Non-pigmented ciliary epithelial cell (primary cell): ENCODE measurements at places on chromosomes 2 and 18.

GRCh38 chr2:70615222-70615621, 61.6 kb upstream of the TGFA start:
- no peak for DNase-seq

DNA sequence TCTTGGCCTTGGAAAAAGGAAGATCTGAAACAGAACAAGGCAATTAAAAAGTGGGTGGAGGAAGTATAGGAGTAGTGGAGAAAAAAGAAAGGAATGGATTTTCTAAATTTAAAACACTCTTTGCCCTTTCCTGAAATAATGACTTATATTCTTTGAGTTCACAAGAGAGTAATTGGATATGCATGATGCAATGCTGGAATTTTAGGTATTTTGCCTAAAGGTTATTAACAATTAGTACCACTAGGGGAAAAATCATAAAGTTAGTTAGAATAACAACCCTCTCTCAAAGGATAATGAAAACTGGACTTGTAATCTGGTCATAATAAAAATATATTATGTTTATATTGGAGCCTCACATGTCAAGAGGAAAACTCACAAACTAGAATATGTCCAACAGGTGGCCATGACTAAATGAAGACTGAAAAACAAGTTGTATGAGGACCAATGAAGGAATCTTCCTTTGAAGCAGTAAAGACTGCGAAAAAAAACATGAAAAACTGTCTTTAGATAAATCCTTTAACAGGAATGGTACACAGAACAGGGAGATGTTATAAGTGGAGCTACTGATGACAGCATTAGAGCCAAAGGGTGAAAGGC, 281.8 kb downstream of the NCKAP5 start:
- DNase-seq: no peak

DNA sequence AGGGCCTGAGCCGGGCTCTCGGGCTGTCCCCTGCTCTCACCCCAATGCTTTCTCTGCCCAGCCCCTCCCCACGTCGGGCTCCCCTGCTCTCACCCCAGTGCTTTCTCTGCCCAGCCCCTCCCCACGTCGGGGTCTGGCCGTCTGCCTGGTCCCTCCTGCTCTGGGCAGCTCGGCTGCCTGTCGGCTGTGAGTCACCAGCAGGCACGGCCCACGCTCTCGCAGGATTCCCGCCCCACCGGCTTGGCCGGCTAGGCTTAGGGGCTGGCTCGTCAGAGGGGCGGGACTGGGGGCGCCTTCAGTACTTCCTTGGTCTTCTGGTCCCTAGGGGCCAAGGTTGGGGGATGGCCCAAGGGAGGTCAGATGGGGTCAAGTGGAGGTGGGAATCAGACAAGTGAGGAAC, 3.3 kb downstream of the BOK start:
- no peak for DNase-seq

DNA sequence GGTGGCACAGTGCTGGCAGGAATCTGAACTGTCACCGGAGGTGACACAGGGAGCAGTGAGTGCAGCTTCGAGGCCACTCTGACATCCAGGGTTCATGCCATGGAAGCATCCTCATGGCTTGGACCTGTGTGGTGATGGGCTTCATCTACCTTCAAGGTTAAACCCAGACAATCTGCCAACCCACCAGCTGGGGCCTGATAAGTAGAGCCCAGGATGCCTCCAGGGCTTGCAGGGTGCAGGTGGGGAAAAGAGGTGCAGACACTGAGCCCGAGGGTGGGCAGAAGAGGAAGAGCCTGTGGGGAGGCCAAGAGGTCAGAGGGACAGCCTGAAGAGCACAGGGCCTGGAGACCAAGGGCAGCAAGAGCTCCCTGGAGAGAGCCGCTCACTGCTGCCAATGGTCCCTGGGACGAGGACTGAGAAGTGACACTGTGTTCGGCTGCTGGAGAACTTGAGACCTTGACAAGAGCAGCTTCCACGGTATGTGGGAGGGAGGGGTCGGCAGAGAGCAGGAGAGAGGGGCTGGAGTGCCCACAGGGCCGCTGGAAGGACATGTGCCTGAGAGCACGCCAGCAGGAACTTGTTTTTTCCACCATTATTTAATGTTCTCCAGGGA, 8.1 kb upstream of the HES6 start:
- DNase-seq: no peak

- peak; percentile 76 for DNase-seq
These were observed 245.7 kb downstream of the IKZF2 start for GRCh38 chr2:212905640-212906201.

- no peak for DNase-seq
These were observed 60.6 kb downstream of the FHOD3 start for GRCh38 chr18:36358141-36358540.

GRCh38 chr2:85770786-85771409, 17.1 kb downstream of the ATOH8 start:
- no peak for DNase-seq

GRCh38 chr2:100630473-100630977, 67.7 kb downstream of the PDCL3 start:
- no peak for DNase-seq

- no peak for DNase-seq
These were observed 134.8 kb downstream of the DTNA start for GRCh38 chr18:34844732-34845459.

- DNase-seq: no peak
These were observed 76.0 kb downstream of the ALPK2 start for GRCh38 chr18:58552896-58553295.

GRCh38 chr2:82837588-82838304, 1621.3 kb downstream of the SUCLG1 start:
- DNase-seq: peak; percentile 78

DNA sequence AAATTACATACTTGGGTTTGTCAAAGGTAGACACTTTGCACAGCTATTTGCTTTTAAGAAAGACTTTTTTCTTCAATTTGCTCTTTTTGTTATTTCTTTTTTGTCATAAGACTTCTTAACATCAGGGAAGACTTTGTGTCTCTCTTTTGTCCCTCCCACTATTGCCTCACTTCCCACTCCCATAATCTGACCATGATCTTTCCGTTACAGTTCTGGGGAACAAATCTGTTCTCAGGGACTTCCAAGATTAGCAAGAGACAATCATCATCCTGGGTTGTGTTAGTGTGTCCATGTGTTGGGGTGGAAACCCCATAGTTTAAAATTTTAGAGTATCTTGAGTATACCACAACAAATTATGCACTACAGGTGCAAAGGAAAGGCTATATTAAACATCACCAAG, 75.3 kb downstream of the REV1 start:
- no peak for DNase-seq

GRCh38 chr2:207459990-207460757, 69.6 kb upstream of the CREB1 start:
- DNase-seq: no peak

DNA sequence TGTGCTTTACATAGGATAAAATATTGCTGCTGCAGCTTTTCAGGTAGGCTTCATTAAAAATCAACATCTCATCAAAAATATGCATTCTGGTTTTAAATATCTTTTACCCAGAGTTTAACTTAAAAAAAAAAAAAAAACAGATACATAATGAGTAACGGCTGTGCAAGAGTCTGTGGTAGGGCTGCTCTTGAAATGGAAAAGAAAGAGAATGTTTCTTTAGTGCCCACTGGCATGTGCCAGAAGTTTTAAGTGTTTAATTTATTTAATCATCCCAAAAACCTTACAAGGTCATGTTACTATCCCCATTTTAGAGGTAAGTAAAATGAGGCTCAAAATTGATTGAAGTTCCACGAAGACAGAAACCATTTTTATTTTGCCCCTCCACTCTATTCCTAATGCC, 92.1 kb downstream of the SLC8A1 start:
- no peak for DNase-seq

GRCh38 chr18:74310411-74310810, 5.2 kb upstream of the C18orf63 start:
- no peak for DNase-seq

DNA sequence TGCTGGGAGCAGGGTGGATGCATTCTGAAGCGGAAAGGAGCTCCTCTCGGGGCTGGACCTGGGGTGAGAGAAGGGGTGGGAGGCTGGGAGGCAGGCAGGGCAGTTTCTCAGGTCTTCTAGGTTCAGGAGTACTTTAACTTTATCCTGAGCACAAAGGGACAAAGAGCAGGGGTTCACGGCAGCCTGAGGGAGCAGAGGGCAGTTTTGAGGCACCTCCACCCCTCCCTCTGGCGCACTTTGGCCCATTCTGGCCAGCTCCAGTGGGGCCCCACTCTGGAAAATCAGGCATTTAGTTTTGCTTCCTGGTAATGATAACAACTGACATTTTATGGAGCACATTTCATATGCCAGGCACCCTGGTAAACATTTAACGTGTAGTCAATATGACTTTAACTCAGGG, 14.3 kb downstream of the B3GNT7 start:
- no peak for DNase-seq

GRCh38 chr2:105235388-105236059, 6.0 kb upstream of the GPR45 start:
- peak; percentile 54 for DNase-seq

- no peak for DNase-seq
These were observed 711 bp downstream of the DOK6 start for GRCh38 chr18:69401226-69401971.

DNA sequence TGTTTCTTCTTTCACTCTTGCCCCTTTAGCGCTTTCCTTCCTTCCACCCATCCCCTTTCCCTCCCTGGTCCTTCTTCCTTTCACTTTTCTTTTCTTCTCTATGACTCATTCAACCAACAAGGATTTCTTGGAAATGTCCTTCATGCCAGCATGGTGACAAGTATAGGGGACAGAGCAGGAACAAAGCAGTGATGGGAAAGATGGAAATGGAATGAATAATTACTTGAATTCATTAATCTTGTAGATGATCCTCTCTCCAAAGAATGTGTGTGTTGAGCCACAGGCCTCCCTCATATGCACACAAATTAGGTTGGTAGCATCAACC, 1.5 kb downstream of the VAMP5 start:
- DNase-seq: no peak

- no peak for DNase-seq
These were observed 266.5 kb downstream of the NEDD4L start for GRCh38 chr18:58310517-58310916.

GRCh38 chr18:22066083-22066485, 103.3 kb upstream of the GATA6 start:
- DNase-seq: no peak

- DNase-seq: no peak
These were observed 16.4 kb upstream of the TXNL4A start for GRCh38 chr18:80004600-80005342.

GRCh38 chr2:146652311-146652710, 1192.5 kb upstream of the ACVR2A start:
- peak; percentile 52 for DNase-seq

DNA sequence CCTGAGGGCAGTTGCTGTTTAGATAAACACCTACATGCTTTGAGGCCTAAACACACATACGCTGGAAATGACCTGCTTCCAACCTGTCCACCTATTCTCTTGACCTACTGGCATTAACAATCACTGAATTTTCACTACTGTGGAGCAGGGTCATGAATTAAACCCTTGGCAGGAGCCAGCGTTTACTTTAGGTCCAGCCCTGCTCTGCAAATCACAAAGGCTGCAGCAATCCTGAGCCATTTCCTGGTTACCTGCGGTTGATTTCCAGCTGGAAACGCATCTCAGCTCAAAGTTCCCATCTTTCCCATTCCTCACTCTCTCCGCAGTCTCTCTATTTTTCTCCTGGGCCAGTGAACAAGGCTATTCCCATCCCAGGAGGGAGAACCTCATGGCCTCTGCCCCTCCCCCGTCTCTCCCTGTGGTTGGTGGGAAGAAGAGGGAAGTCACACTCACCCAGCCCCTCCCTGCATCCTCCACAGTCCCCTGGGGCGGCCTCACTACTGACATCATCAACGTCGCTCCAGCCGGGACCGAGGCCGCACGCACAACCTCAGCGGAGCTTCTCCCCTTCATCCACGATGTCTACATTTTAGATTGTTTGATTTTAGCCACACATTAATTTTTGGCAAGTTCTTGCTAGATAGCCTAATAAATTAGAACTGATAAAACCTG, 84.5 kb upstream of the SNTG2 start:
- DNase-seq: no peak

DNA sequence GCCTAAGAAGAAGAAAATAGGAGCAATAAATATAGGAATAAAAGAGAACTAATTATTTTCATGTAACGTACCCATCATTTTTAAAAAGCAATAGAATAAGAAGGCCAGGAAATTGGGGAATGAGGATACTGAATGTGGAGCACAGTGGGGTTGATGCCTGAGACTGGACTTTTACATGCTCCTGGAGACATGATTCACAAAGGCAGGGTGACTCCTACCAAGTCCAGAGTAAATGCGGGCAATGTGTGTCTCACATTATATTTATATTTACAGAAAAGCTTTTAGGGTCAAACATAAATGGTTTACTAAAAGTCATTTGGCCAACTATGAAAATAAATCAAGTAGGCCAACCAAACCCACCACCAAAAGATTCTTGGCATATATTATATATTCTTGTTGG, 87.9 kb upstream of the COL5A2 start:
- DNase-seq: no peak

- no peak for DNase-seq
These were observed 264.4 kb downstream of the NEDD4L start for GRCh38 chr18:58308463-58308862.

DNA sequence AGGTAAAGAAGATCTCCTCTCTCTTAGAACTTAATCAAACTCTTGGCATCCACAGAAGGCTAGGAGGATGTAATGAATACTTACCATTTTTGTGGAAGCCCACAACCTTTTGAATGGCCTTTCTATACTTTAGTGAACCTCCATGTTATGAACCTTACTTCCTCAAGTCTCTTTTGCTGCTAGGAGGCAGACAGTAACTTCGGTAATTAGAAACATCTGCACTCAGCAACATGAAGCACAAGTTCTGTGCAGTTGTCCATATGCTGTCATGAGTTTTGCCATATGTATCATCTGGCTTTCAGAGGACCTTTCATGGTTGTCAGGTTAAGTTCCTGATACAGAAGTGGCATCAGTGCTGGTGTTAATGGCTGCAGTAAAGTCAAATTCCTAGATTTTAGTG, 50.4 kb downstream of the PDK1 start:
- no peak for DNase-seq

GRCh38 chr2:113895819-113896563, 6.1 kb downstream of the ACTR3 start:
- DNase-seq: no peak

DNA sequence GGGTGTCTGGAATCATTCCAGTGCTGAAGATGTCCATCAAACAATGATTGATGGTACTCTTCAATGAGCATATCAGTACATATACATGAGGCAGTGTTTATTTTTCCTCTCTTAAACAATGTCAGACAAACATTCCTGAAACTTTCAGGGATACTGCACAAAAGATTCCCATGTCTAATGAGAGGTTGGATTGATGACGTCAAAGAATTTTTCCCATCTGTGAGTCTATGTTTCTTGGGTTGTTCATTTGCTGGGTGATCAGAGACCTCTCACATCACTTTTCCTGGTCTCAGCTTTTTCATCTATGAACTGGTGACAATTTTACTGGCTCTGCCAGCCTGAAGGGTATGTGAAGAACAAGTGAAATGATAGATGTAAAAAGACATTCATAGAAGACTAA, 325.5 kb downstream of the EN1 start:
- no peak for DNase-seq

DNA sequence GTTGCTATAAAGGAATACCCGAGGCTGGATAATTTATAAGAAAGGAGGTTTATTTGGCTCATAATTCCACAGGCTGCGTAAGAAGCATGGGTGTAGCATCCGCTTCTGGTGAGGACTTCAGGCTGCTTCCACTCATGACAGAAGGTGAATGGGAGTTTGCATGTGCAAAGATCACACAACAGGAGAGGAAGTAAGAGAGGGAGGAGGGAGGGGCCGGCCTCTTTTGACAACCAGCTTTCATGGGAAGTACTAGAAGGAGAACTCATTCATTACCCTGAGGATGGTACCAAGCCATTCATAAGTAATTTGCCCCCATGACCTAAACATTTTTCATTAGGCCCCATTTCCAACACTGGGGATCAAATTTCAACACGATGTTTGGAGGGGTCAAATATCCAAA, 386.8 kb upstream of the NETO1 start:
- DNase-seq: no peak
